Cerebellum (tissue), 4 donors: ENCODE measurements at places on chromosomes 11 and 22. TPM values are rescaled to one million over a fixed set of nuclear protein-coding genes. Genes with fewer than 3 reads are reported as not detected.

SGSM1 gene
- 8.6 TPM for total RNA-seq

SMIM35 gene
- total RNA-seq = not detected

SHANK3 gene
- total RNA-seq = 6.4 TPM

ZP1 gene
- not detected for total RNA-seq

OVCH2 gene
- not detected for total RNA-seq

DHCR7 gene
- total RNA-seq = 36.7 TPM

EFEMP2 gene
- total RNA-seq = 4.9 TPM

BAIAP2L2 gene
- not detected for total RNA-seq

OR1S1 gene
- not detected for total RNA-seq

OOSP4A gene
- not detected for total RNA-seq

GRAMD1B gene
- total RNA-seq = 50.8 TPM

DNA sequence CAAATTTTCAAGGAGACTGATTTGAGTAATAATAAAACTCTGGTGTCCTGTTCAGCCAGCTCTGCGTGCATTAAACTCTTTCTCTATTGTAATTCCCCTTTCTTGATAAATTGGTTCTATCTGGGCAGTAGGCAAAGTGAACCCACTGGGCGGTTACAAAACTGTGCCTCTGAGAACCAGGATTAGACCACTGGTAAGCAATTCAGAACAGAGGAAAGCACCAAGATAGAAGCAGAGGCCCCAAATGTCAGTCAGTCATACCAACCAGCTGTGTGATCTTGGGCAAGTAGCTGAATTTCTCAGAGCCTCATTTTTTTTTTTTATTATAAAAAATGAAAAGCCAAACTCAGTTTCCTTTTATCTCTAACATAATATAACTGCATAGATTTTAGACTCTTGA, 54.9 kb downstream of the TRIM44 start:
- no peak for DNase-seq

- no peak for DNase-seq
These were observed 22.2 kb downstream of the NNMT start for GRCh38 chr11:114318361-114318760.

DNA sequence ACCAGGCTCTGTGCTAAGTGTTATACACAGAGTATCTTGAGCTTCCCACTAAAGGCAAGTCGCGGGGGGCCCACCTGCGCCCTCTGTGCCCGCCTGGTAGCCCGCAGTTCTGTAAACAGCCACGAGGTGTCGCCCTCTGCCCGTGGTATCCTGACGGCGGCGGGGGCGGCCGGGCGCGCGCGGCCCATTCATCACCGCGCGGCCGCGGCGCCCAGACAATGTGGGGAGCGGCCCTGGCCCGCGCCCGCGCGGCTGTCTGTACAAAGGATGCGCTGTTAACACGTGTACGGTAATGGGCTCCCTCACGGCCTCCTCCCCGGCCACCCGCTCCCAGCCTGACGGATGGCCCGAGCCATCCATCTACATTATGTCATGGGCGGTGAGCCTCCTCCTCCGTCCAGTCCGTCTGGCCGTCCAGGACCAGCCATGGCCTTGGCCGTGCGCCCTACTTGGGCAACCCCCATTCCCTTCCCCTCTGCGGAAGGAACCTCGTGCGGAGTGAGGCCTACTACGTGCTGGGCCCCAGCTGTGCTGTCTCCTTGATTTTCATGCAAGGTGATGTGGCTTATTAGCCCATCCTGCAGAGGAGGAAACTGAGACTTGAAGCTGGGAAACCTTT, 99.4 kb downstream of the MIAT start:
- peak; percentile 20 for DNase-seq

- DNase-seq = no peak
These were observed 9.1 kb upstream of the PSMA1 start for GRCh38 chr11:14529321-14529720.

GRCh38 chr22:17106785-17107546, 14.2 kb downstream of the TMEM121B start:
- DNase-seq = no peak

DNA sequence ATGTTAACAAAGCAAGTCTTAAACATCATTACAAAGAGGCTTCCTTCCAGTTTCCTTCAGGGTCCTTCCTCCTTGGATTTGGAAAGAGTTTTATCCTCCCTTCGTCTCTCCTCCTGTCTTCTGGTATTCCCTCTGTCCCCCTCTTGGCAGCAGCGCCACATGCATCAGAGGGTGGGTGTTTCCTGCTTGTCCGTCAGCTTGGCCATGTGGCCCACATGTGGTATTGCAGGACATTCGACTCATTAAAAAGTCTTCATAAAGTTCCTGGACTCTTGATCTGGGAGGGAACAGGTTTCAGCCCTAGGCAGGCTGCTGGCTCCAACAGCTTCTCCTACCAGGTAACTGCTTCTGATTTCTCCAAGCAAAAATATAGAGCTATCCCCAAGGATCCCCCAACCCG, 189.8 kb downstream of the CSNK2A3 start:
- DNase-seq = no peak

DNA sequence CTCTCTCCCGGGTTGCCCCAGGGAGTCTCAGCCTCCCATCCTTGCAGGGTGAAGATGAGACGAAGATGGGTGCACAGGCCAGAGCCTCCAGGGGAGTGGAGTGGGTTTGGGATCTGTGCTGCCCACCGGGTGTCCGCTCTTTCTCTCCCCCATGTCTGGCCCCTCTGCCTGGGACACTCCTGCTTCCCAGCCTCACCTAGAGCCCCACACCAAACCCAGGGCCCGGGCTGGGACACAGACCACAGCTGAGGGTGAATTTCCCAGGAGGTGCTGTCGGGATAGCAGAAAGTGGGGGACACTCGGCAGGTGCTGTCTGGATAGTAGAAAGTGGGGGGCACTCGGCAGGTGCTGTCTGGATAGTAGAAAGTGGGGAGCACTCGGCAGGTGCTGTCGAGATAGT, 25.0 kb upstream of the KRTAP5-7 start:
- no peak for DNase-seq

DNA sequence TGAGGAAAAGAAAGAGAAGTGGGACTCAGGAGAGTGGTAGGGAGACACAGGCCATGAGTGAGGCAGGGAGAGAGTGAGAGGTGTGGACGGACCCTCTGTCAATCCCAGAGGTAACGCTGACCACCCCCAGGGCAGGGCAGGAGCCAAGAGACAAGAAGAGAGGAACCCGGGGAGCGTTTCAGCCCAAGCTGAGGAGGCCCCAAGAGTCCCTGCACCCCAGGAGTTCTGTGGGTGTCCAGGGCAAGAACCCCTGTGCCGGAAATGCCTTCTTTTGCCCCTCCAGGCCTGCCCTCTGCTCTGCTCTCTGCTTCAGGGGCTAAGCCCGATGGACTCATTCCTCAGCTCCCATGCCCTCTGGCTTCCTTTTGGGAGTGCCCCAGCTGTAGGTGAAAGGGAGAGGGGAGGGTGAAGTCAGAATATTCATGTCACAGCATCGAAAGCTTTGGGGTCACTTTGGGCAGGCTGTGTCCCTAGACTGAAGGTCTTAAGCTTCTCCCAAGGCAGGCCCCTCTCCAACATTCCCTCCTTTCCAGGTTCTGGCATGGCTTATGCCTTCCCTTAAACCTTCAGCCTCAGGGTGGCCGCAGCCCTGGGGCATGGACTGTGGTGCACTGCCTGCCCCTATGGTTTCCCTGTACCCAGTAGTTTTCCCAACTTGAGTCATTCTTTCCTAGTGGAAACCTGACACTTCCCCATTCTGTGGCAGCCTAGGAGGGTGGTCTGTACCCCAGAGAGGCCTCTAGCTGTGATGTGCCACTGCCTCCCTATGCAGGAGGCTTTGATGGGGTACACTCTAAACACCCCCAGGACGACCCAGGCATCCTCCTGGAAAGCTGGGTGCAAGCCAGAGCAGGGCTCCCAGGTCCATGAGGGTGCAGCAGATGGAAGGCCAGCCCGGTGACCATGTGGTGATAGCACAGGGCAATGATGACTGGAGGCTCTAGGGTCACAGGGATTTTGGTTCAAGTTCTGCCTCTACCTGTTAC, 27.1 kb downstream of the MYEOV start:
- DNase-seq = no peak

DNA sequence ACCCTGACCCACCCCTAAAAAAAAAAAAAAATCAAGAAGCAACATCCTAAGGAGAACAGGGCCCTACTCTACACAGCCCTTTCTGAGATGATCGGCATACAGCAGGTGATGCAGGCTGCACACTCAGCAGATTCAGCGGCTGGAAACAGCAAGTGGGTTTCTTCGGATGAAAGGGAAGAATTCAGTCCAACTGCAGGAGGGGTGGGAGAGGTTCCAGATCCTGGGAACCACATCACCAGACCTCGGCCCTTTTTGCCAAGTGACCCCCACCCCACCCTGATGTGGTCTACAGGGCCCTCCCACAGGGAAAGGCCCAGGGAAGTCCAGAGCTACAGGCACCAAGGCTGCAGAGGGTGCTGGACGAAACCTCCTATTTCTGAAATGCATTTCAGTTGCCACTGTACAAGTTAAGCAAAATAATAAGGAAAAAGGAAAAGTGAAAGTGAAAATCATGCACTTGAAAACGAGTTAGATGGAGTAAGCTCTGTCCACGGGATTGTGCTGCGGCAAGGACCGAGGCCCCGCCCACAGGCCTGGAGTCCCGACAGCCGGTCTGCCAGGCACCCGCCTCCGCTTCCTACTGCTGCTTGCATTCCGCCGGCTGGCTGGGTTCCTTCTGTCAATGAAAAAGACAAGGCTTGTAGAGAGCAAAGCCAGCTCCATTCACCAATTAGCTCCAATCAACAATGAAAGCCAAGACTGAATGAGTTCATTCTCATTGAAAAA, 16.0 kb upstream of the PHLDA2 start:
- peak; percentile 85 for DNase-seq

GRCh38 chr11:28767574-28767973, 659.4 kb downstream of the METTL15 start:
- no peak for DNase-seq

DNA sequence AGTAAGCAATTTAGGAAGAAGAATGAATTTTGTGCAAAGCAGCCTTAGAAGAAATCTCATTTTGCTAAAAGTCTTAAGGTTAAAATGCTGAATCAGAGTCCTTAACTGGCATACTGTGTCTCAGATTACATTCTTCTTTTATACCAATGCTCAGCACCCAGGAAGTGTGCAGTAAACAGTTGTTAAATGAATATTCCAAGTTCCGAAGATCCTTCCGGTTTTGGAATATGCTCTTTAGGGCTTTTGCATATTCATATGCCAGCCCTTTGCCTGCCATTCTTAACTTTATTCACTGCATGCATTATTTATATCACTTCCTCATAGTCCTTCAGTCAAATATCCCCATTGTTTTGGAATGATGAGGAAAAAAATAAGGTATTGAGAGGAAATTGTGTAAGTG, 242.0 kb downstream of the DDX10 start:
- DNase-seq = no peak

DNA sequence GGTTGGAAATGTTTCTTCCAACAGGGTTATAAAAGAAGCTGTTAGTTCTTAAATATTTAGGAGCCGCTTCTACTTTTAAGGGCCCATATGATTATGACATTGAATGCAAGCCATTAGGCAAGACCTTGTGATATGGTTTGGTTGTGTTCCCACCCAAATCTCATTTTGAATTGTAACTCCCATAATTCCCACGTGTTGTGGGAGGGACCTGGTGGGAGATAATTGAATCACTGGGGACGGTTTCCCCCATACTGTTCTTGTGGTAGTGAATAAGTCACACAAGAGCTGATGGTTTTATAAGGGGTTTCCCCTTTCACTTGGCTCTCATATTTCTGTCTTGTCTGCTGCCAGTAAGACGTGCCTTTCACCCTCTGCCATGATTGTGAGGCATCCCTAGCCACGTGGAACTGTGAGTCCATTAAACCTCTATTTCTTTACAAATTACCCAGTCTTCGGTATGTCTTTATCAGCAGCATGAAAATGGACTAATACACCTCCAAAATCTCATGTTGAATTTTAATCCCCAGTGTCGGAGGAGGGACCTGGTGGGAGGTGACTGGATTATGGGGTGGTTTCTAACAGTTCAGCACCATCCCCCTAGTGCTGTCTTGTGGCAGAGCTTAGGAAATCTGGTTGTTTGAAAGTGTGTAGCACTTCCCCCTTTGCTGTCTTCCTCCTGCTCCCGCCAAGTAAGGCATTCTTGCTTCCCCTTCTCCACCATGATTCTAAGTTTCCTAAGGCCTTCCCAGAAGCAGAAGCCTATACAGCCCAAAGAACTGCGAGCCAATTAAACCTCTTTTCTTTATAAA, 4.3 kb downstream of the CD59 start:
- DNase-seq = no peak
